Activated CD4-positive, alpha-beta T cell treated with anti-CD3 and anti-CD28 coated beads, Interleukin-2, amount 10 ng/mL, durations not matched to agents 24 days and 14 days (primary cell): ENCODE measurements at places on chromosomes 1 and 21. TPM values are rescaled to one million over a fixed set of nuclear protein-coding genes. Genes with fewer than 3 reads are reported as not detected.

ADGRL2 gene
- total RNA-seq = 0.05 and 0.17 TPM in 2 replicates

TLCD4 gene
- total RNA-seq = not detected in 2 replicates

- no peak for DNase-seq
Observed at GRCh38 chr1:234229581-234230387, 143.5 kb upstream of the COA6 start.

DNA sequence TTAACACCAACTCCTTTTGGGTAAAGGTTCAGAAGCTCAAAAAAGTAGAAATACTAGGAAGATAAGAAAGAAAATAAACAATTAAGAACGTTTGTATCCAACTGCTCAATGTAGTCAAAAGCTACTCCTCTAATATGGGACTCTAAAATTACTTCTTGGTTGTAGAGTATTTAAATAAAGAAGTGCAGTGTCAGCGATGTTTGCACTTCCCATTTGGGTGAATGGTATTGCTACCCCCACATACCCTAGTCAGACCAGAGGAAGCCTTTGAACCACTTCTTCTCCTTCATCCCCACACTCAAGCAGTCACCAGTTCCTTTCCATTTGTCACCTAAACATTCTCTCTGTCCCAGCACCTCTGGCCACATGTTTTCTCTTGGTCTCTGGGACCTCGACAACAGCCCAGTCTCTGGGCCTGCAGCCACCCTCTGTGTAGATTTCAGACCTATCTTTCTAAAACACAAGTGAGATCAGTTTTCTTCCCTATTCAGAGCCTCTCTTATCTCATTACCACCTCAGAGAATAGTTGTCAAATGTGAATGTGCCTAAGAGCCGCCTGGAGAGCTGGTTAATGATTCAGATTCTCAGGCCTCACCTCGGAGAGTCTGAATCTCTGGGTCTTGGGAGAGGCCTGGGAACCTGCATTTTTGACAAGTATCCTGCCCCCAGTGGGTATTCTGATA lies 109.8 kb downstream of the OMA1 start:
- DNase-seq = no peak

DNA sequence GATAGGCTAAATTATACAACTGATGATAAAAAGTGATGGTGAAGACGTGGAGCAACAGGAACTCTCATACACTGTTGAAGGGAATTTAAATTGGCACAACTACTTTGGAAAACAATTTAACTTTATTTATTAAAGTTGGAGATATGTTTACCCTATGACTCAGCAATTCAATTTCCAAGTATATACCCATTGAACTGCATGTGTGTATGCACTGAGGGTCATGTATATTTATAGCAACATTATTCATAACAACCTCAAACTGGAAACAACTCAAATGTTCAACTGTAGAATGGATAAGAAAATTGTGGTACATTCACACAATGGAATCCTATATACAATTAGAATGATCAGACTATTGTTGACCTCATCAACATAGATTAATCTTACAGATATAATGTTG lies 16.5 kb upstream of the BCAS2 start:
- no peak for DNase-seq

DNA sequence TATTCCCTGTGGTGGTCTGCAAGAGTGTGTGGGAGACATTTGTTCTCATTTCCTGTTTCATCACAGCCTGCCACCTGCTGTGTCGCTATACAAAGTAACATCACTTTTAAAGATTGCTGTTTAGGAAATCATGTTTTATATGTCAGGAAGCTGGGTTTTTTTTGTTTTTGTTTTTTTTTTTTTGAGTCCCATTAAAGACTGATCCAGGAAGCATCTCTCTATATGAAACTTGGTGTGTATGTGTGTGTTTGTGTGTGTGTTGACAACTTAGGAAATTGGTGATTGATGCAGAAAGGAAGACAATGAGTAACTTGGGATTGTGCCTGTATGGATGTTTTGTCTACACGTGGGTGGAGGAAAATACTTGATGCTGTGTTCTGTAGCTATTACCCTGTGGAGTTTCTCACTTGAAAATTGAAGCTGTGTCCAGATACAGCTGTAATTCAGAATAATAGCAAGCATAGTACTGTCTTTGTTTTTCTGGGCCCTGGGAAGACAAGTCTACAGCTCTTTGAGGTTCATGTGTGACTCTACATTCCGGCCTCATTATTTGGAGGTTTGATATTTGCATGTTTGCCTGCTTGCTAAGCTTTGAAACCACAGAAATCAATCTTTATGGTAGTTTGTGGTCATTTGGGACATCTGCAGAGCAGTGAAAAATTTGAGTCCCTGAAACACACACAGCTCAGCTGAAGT lies 47.9 kb downstream of the LAMC1 start:
- no peak for DNase-seq
